ENCODE measurements at places on chromosomes 4 and X.

GRCh38 chrX:40171513-40172400 lies 74.0 kb upstream of the BCOR start:
- no peak for DNase-seq

DNA sequence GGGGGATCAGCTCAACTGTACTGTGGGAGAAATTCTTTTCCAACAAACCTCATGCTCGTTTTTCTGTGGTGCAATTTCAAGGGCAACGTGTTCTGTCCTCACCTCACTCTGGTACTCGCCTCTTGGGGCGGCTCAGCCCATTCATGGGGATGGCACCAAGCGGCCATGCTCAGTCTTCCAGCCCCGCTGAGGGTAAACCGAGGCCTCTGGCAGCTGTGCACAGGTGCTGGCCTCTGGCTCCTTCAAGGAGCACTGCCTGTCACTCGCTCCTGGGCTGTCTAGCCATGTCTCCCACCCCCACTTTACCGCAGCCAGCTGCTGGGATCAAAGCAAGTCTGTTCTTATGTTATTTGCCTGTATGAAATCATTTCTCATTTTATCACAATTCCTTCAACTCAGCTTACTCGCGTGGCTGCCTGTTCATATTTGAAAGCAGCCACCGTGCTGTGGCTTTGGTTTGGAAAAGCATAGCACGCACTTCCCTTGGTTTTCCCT lies 70.2 kb downstream of the MTMR1 start:
- no peak for DNase-seq

DNA sequence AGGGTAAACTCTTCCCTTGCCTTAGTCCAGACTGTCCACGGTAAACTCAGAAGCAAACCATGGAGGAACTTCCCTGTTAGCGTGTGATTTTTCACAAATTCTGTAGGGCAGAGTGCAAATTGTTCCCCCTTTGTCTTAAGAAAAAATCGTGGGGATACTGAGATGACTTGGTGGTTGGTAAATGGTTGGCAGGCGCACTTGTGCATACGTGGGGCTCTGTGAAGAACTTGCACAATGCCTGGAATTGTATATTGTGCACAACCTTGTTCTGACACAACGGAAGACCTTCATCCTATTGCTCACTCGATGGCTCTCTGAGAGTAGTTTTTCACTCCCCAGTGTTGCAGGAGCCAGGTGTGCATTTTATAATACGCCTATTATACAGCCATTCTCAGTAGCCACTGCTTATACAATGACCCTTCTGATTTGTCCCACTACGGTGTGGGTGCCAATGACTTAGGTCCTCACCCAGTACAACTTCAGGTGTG lies 150.0 kb downstream of the SPRY1 start:
- DNase-seq = no peak

GRCh38 chr4:168264903-168265302 lies 53.6 kb downstream of the DDX60 start:
- DNase-seq = no peak

GRCh38 chr4:183241721-183242151 lies 78.3 kb downstream of the CLDN22 start:
- DNase-seq = no peak

- DNase-seq = peak; percentile 39
Observed at GRCh38 chrX:40266490-40267333, 169.0 kb upstream of the BCOR start.

DNA sequence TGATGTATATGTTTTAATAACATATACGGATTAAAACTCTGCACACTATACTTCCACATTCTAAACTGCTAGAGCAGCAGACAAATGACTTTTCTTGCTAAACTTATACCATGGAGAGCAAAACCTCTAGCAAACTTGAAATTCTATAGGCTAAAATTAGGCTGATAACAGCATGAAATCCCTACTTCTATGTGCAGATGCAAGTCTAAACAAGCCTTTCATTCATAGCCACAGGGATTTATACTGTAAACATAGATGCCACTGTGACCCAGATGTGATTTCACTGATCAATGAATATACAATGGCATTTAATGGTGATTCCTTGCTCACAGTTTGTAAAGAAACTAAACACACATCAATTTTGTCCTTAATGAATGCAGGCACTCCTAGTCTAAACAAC lies 151.0 kb downstream of the ANTXR2 start:
- DNase-seq = no peak

GRCh38 chr4:169245061-169245460 lies 25.7 kb downstream of the SH3RF1 start:
- DNase-seq = no peak

All from MM.1S (cell line).